ENCODE measurements at places on chromosomes 11 and 22. TPM values are rescaled to one million over a fixed set of nuclear protein-coding genes. Genes with fewer than 3 reads are reported as not detected.

XRRA1 gene
- total RNA-seq = 7.8 TPM

GRCh38 chr11:60987577-60988277, 16.2 kb downstream of the CD6 start:
- H3K4me3 ChIP-seq = peak overlapping the region; percentile 87
- peaks cover 88% of the 10 kb centered on the region for H3K4me1 ChIP-seq
- peak; percentile 87 for DNase-seq
- peaks cover 73% of the 10 kb centered on the region for H3K36me3 ChIP-seq

DNA sequence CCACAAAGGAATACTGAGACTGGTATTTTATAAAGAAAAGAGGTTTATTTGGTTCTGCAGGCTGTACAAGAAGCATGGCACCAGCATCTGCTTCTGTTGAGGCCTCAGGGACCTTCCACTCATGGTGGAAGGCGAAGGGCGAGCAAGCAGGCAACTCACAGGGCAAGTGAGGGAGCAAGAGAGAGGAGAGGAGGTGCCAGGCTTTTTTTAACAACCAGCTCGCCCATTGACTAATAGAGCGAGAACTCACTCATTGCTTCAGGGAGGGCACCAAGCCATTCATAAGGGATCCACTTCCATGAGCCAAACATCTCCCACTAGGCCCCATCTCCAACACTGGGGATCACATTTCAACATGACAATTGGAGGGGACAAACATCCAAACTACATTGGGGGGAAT, 1.2 kb downstream of the PTS start:
- H3K36me3 ChIP-seq = peaks cover 29% of the 10 kb centered on the region
- peak overlapping the region; percentile 78 for H3K4me3 ChIP-seq
- no peaks in the 10 kb centered on the region for H3K27me3 ChIP-seq
- peaks cover 19% of the 10 kb centered on the region for H3K4me1 ChIP-seq

CHST1 gene
- 0.11 TPM for total RNA-seq

GRCh38 chr11:124892750-124893454, 4.8 kb downstream of the ROBO4 start:
- no peaks in the 10 kb centered on the region for H3K4me1 ChIP-seq
- DNase-seq = no peak
- no peak overlapping the region for H3K27ac ChIP-seq
- H3K36me3 ChIP-seq = no peaks in the 10 kb centered on the region
- H3K27me3 ChIP-seq = peaks cover 2% of the 10 kb centered on the region

DNA sequence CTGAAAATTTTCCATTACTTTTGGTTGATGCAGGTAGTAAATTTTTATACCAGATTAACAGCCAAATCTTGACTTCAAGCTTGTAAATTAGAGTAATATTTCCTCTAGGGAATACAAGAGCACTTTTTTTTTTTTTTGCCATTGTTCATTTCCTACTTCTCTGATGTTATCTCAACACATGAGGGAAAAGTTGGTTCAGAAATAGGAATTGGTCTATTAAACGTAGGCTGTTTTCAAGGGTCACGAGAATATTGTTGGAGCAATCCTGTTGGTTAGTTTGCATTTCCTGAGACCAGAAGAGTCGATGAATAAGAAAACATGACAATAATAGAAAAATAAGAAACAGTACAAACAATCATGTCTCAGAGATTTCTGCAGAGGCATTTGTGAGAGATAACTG, 453.9 kb upstream of the CCDC179 start:
- H3K4me3 ChIP-seq = no peak overlapping the region
- no peaks in the 10 kb centered on the region for H3K27me3 ChIP-seq
- no peak for DNase-seq

- no peak within 1 kb of the TSS for H3K27ac ChIP-seq
- H3K36me3 ChIP-seq = no peaks in the 10 kb centered on the region
- H3K4me1 ChIP-seq = no peaks in the 10 kb centered on the region
- DNase-seq = no peak
- no peaks in the 10 kb centered on the region for H3K27me3 ChIP-seq
These were observed at the start of gene OR5M8 for GRCh38 chr11:56491270-56491669. TSS of gene OR5M8 (minus strand) at chr11:56491370. CDS start at chr11:56491370, 0 bp downstream.

GRCh38 chr22:20970939-20971657, 4.0 kb downstream of the AIFM3 start:
- H3K4me1 ChIP-seq = no peaks in the 10 kb centered on the region
- no peak overlapping the region for H3K27ac ChIP-seq
- no peaks in the 10 kb centered on the region for H3K27me3 ChIP-seq
- no peak for DNase-seq
- H3K4me3 ChIP-seq = no peak overlapping the region

DNA sequence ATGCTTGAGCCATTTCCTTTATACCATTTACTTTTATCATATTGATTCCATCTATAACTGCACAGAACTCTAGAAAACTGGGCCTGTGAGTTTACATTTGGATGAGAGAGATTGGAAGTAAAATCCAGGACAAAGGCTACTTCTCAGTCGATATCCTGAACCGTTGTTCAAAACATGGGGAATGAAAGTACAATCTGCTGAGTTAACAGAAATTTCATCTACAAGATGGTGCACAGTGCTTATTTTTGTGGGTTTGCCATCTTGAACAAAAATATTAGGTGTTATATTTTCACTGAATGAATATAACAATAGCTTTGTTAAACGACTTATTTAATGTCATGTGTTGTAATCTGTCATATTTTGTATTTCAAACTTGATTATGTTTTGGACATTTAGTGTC, 622.6 kb downstream of the LUZP2 start:
- no peak overlapping the region for H3K4me3 ChIP-seq
- DNase-seq = no peak
- no peaks in the 10 kb centered on the region for H3K4me1 ChIP-seq
- no peaks in the 10 kb centered on the region for H3K27me3 ChIP-seq
- H3K36me3 ChIP-seq = no peaks in the 10 kb centered on the region

DNA sequence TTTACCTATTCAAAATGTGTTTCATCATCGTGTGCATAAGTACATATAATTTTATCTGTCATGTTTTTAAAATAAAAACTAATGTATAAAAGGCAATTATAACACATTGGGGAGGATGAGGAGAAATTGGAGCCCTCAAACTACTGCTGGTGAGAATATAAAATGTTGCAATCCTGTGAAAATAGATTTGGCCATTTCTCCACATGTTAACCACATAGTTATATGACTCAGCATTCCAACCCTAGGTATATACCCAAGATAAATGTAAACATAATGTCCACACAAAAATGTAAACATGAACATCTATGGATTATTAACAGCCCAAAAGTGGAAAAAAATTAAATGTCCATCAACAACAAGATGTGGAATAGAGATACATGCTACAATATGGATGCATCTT, 928.0 kb upstream of the FAT3 start:
- H3K27me3 ChIP-seq = no peaks in the 10 kb centered on the region
- DNase-seq = no peak
- H3K4me3 ChIP-seq = no peak overlapping the region
- H3K36me3 ChIP-seq = no peaks in the 10 kb centered on the region
- H3K4me1 ChIP-seq = no peaks in the 10 kb centered on the region
- H3K27ac ChIP-seq = no peak overlapping the region

- H3K4me3 ChIP-seq = no peak overlapping the region
- no peaks in the 10 kb centered on the region for H3K36me3 ChIP-seq
- H3K27me3 ChIP-seq = no peaks in the 10 kb centered on the region
- DNase-seq = peak; percentile 93
These were observed 16.0 kb downstream of the TRPM5 start for GRCh38 chr11:2428322-2428795.

DNA sequence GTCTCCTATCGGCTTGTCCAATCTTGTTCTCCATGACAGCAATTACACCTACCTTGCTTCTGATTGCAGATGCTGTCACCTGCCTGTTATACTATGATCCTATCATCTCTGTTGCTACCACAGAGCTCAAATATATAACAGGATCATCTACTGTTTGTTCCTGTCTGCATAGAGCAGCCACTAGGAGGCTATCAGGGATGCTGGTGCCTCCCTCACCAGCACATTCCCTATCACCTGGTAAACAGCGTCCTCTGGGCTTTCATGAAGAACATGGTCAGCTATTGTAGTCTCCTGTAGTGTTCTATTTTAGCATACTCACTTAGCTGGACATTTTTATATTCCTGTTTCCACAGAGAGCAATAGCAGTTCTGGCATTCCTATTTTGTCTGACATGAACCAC, 87.8 kb upstream of the FAT3 start:
- H3K4me3 ChIP-seq = no peak overlapping the region
- DNase-seq = no peak
- H3K4me1 ChIP-seq = no peaks in the 10 kb centered on the region
- H3K27ac ChIP-seq = no peak overlapping the region
- no peaks in the 10 kb centered on the region for H3K27me3 ChIP-seq
- H3K36me3 ChIP-seq = no peaks in the 10 kb centered on the region
